Uterus (tissue), 4 donors: ENCODE measurements at places on chromosomes 11 and 22. TPM values are rescaled to one million over a fixed set of nuclear protein-coding genes. Genes with fewer than 3 reads are reported as not detected.

Gene MMP7
- total RNA-seq, result 40.5 TPM

Gene UQCC3
- total RNA-seq, result 1.8 TPM

Gene EMID1
- under 0.01 TPM for total RNA-seq

Gene OR52L1
- not detected for total RNA-seq

Gene OOSP3
- not detected for total RNA-seq

Gene BTBD18
- total RNA-seq, result not detected

Gene HMOX1
- total RNA-seq, result 7.2 TPM

Gene WDR74
- total RNA-seq, result 66.0 TPM

Gene HTR3A
- total RNA-seq, result not detected

Gene SLC17A6
- total RNA-seq, result not detected

Gene PKDREJ
- 0.14 TPM for total RNA-seq

Gene SAA2
- total RNA-seq, result 3.8 TPM

Gene PDGFB
- total RNA-seq, result 4.7 TPM

Gene NAT10
- 54.0 TPM for total RNA-seq

Gene TRPM5
- 0.21 TPM for total RNA-seq

Gene MS4A8
- 0.98 TPM for total RNA-seq

Gene GAB4
- not detected for total RNA-seq

Gene HIPK3
- total RNA-seq, result 284 TPM

- no peaks in the 10 kb centered on the region for H3K36me3 ChIP-seq
- no peak for DNase-seq
- no peak overlapping the region for H3K4me3 ChIP-seq
- peaks cover 13% of the 10 kb centered on the region for H3K4me1 ChIP-seq
- H3K27me3 ChIP-seq, result no peaks in the 10 kb centered on the region
Observed at GRCh38 chr22:19884954-19885751, 30.5 kb upstream of the GNB1L start.

- H3K27ac ChIP-seq, result peak overlapping the region; percentile 91
- no peaks in the 10 kb centered on the region for H3K36me3 ChIP-seq
- H3K4me1 ChIP-seq, result peaks cover 24% of the 10 kb centered on the region
- peak; percentile 69 for DNase-seq
Observed at GRCh38 chr22:30206944-30207343, 39.6 kb downstream of the LIF start.

DNA sequence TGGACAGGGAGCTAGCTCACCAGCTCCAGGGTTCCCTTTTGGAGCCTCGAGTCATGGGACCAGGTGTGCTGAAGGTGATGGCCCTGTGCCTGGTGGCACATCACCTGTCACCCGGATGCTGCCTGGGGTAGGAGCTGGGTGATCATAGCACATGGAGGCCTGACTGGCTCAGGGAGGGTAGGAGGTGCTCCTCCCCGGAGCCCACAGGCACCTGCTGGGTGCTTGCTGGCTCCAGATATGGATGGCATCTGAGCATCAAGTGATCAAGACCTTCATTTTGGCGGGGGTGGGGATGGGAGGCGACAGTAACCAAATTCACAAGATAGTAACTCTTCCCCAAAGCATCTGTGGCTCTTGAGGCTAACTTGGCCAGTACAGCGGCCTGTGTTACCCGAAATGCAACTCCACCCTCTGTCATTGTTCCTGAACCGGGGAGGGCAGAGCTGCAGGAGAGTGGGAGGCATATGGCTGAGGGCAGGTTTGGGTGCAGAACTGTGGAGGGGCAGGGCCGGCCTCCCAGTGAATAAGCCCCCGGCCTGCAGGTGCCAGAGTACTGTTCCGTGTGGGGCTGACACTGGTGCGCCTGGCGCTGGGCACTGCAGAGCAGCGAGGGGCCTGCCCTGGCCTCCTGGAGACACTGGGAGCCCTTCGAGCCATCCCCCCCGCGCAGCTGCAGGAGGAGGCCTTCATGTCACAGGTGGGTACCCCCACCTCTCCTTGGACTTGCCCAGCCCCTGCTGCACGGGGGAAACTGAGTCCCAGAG is 4.7 kb downstream of the TBC1D10C start:
- H3K27ac ChIP-seq, result no peak overlapping the region
- no peak overlapping the region for H3K4me3 ChIP-seq
- no peaks in the 10 kb centered on the region for H3K4me1 ChIP-seq
- peaks cover 20% of the 10 kb centered on the region for H3K27me3 ChIP-seq
- DNase-seq, result no peak
- H3K36me3 ChIP-seq, result no peaks in the 10 kb centered on the region

- H3K27ac ChIP-seq, result no peak overlapping the region
- H3K36me3 ChIP-seq, result no peaks in the 10 kb centered on the region
- H3K4me1 ChIP-seq, result no peaks in the 10 kb centered on the region
- H3K4me3 ChIP-seq, result no peak overlapping the region
- H3K27me3 ChIP-seq, result no peaks in the 10 kb centered on the region
Observed at GRCh38 chr22:49957826-49958365, 2.7 kb upstream of the PIM3 start.

GRCh38 chr11:77144857-77145428 is 16.9 kb downstream of the MYO7A start:
- no peak overlapping the region for H3K27ac ChIP-seq
- no peaks in the 10 kb centered on the region for H3K4me1 ChIP-seq

DNA sequence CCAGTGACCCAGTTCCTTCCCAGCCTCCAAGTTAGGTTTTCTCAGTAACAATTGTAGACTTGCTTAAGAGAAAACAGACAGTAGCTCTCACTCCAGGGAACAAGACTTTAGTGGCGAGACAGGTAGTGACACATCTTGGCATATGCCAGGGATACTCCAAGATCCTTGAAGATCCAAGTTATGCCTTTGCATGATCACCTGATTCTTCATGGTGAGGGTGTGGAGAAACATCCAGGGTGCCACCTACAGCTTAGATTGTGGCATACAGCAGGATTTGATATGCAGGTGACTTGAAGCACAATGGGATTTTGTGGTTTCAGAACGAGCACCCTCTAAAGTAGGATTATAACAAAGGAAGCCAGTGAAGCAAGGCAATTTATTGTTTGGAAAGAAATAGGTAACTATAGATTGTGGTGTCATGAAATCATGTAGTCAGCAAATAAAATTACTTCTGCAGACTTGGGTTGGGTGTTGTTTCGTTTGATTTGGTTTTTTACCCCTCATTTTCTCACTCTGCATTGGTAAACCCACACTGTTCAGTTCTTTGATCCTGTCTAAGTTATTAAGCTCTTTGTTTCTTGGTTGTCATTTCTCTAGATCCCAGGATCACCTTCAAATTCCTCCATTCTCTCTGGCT is 9.2 kb downstream of the POU2AF3 start:
- H3K27ac ChIP-seq, result no peak overlapping the region
- no peak overlapping the region for H3K4me3 ChIP-seq
- no peaks in the 10 kb centered on the region for H3K36me3 ChIP-seq
- no peaks in the 10 kb centered on the region for H3K27me3 ChIP-seq
- H3K4me1 ChIP-seq, result no peaks in the 10 kb centered on the region

DNA sequence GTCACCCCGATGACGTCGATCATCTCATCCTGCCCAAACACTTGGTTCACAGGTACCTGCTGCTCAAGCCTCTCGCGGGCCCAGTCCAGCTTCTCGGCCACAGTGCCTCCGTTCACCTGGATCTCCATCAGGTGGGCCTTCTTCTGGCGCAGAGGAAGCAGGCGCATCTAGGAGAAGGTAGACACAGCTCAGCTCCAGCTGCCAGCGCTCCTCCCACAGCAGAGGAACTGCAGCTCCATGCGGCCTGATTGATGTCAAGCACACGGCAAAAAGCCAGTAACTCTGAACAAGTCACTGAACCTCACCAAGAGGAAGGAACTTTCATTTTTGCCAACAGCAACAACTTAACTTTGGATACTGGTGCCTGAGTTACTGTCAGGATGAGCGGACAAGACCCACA is 4.0 kb downstream of the RPL3 start:
- H3K27ac ChIP-seq, result peak overlapping the region; percentile 94
- H3K4me3 ChIP-seq, result no peak overlapping the region
- no peaks in the 10 kb centered on the region for H3K36me3 ChIP-seq
- no peak for DNase-seq
- H3K4me1 ChIP-seq, result peaks cover 24% of the 10 kb centered on the region

GRCh38 chr22:27709919-27710675 is 91.5 kb downstream of the MN1 start:
- DNase-seq, result no peak
- H3K36me3 ChIP-seq, result no peaks in the 10 kb centered on the region
- no peak overlapping the region for H3K4me3 ChIP-seq

DNA sequence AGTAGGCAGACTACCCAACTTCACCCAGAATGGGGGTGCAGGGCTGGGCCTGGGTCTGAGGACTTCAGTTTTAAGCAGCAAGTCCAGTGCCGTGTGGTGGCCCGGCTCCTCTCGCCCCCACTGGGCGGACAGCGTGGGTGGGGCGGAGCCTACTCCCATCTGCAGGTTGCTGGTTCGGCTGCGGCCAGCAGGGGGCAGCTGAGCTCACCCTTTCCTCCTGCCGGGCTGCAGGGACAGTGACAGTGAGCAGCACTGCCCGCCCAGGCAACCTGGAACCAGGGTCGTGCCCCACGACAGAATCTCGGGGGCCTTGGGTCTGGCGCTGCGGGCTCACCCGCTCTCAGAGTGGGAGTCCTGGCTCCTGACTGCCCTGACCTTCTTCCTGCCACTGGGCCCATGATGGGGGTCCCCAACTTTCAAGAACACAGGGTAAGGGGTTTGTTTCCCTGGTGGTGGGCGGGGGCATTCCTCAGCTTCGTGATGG is 6.2 kb upstream of the NEAT1 start:
- H3K4me1 ChIP-seq, result no peaks in the 10 kb centered on the region
- H3K36me3 ChIP-seq, result no peaks in the 10 kb centered on the region
- no peaks in the 10 kb centered on the region for H3K27me3 ChIP-seq
- peak; percentile 93 for DNase-seq
- H3K27ac ChIP-seq, result peak overlapping the region; percentile 99
- H3K4me3 ChIP-seq, result peak overlapping the region; percentile 76

DNA sequence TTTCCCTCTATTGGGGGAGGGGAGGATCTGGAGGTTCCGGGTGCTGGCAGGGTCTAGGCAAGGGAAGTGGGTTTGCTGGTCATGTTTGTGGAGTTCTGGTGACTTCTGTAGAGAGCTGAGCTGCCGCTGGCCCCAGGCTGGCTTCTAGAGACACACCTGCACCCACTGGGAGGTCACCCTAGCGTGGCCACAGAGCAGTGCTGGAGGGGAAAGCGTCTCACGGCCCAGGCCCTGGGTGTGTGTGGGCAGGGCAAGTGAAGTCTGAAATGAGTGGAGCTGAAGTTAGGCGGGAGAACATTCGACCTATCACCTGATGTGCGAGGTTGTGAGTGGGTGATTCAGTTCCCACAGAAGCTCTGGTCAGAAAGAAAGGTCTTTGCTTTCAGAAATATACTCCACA is 27.9 kb downstream of the SMIM38 start:
- H3K36me3 ChIP-seq, result no peaks in the 10 kb centered on the region
- H3K4me3 ChIP-seq, result no peak overlapping the region
- no peaks in the 10 kb centered on the region for H3K4me1 ChIP-seq
- H3K27me3 ChIP-seq, result no peaks in the 10 kb centered on the region
- no peak overlapping the region for H3K27ac ChIP-seq
- no peak for DNase-seq

GRCh38 chr11:27514558-27514957 is 8.0 kb upstream of the LIN7C start:
- no peaks in the 10 kb centered on the region for H3K4me1 ChIP-seq
- H3K4me3 ChIP-seq, result no peak overlapping the region
- H3K27me3 ChIP-seq, result no peaks in the 10 kb centered on the region
- H3K36me3 ChIP-seq, result no peaks in the 10 kb centered on the region
- DNase-seq, result no peak

DNA sequence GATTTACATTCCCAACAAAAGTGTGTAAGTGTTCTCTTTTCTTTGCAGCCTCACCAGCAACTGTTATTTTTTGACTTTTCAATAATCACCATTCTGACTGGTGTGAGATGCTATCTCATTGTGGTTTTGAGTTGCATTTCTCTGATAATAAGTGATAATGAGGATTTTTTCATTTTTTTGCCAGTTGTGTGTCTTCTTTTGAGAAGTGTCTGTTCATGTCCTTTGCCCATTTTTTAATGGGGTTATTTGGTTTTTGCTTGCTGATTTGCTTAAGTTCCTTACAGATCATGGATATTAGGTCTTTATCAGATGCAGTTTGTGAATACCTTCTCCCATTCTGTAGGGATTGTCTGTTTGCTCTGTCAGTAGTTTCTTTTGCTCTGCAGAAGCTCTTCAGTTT is 107.7 kb downstream of the EHF start:
- H3K36me3 ChIP-seq, result no peaks in the 10 kb centered on the region
- no peak overlapping the region for H3K4me3 ChIP-seq
- H3K27me3 ChIP-seq, result no peaks in the 10 kb centered on the region
- no peak for DNase-seq
- H3K4me1 ChIP-seq, result no peaks in the 10 kb centered on the region

- no peak overlapping the region for H3K4me3 ChIP-seq
- no peaks in the 10 kb centered on the region for H3K27me3 ChIP-seq
- H3K4me1 ChIP-seq, result peaks cover 6% of the 10 kb centered on the region
- H3K36me3 ChIP-seq, result no peaks in the 10 kb centered on the region
- peak; percentile 62 for DNase-seq
- H3K27ac ChIP-seq, result peak overlapping the region; percentile 87
Observed at GRCh38 chr11:68043349-68044144, 4.7 kb downstream of the TCIRG1 start.

DNA sequence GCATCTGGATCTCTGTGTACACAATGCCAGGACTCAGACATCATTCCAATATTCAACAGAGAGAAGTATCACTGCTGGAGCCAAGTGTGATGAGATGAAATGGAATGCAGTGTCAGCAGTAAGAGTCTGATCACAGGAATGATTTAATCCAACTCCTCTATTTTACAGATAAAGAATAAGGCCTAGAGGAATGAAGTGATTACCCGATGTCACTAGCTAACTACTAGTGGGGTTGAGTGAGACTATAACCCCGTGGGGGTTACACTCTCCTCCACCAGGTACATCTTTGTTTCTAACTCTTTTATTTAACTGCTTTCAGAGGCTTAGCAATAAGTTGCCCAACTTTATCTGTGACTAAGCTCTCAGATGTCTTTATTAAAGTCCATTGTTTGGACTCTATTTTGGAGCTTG is 94.2 kb upstream of the FAT3 start:
- H3K36me3 ChIP-seq, result no peaks in the 10 kb centered on the region
- no peak overlapping the region for H3K4me3 ChIP-seq
- no peaks in the 10 kb centered on the region for H3K27me3 ChIP-seq
- no peak for DNase-seq
- H3K4me1 ChIP-seq, result no peaks in the 10 kb centered on the region

DNA sequence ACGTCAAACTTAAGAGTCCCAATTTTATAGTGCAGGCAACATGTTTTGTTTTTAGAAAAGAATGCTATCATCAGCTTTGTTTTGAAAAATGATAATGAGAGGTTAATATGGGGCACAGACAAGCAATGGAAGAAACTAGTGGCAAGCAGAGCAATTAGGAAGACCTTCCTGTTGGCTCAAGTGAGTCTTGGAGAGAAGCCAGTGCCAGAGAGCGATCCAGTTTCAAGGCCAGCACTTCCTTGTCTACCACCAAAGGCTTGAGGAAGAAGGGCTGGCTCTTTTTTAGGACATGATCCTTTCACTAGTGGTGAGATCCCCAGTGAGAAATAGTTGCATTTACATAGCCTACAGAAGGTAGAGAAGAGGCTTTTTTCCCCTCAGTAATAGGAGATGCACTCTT is 1340.7 kb downstream of the LRRC4C start:
- H3K4me3 ChIP-seq, result no peak overlapping the region
- no peaks in the 10 kb centered on the region for H3K36me3 ChIP-seq
- DNase-seq, result no peak
- H3K4me1 ChIP-seq, result no peaks in the 10 kb centered on the region
- H3K27ac ChIP-seq, result no peak overlapping the region
- H3K27me3 ChIP-seq, result no peaks in the 10 kb centered on the region

GRCh38 chr11:126660761-126661425 is 305.4 kb downstream of the ST3GAL4 start:
- no peaks in the 10 kb centered on the region for H3K36me3 ChIP-seq
- no peak for DNase-seq

GRCh38 chr22:30941363-30941740 is 27.2 kb downstream of the MORC2 start:
- H3K27me3 ChIP-seq, result no peaks in the 10 kb centered on the region
- no peaks in the 10 kb centered on the region for H3K4me1 ChIP-seq
- no peak overlapping the region for H3K27ac ChIP-seq
- H3K4me3 ChIP-seq, result no peak overlapping the region
- H3K36me3 ChIP-seq, result no peaks in the 10 kb centered on the region
- no peak for DNase-seq
